CD4-positive, alpha-beta T cell treated with Interleukin-4 for 4 hours (primary cell): ENCODE measurements at places on chromosomes 6 and 20.
A peak's percentile ranks its signal among the peaks of the same experiment; 100 is the strongest.

DNA sequence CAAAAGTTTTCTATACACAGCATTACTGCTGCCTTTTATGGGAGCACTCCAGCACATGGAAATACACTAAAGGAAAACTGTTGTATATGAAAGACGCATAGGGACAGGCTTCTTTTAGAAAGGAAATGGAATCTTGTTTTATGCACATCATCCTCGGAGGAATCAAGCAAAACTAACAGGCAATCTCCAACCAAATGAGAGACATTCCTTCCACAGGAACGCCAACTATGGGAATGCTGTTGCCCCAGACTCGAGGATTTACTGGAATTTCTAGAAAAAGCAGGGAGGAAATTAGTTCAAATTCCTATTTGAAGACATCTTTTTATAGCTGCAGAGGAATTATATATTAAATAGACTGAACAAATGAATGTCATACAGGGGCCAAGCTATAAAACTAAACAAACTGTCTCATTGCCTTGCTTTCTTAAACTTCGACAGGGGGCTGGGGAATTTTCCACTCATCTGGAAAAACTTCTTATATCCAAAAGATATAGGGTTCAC is 52.2 kb downstream of the LYRM4 start:
- DNase-seq, result no peak

DNA sequence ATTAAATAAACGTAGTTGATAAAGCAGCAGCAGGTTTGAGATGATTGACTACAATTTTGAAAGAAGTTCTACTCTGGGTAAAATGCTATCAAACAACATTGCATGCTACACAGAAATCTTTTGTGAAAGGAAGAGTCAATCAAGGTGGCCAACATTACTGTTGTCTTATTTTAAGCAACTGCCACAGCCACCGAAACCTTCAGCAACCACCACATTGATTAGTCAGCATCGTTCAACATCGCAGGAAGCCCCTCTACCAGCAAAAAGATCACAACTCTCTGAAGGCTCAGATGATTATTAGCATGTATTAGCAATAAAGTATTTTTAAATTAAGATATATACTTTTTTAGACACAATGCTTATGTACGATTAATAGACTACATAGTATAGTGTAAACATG is 14.0 kb downstream of the PGBD1 start:
- no peak for DNase-seq

DNA sequence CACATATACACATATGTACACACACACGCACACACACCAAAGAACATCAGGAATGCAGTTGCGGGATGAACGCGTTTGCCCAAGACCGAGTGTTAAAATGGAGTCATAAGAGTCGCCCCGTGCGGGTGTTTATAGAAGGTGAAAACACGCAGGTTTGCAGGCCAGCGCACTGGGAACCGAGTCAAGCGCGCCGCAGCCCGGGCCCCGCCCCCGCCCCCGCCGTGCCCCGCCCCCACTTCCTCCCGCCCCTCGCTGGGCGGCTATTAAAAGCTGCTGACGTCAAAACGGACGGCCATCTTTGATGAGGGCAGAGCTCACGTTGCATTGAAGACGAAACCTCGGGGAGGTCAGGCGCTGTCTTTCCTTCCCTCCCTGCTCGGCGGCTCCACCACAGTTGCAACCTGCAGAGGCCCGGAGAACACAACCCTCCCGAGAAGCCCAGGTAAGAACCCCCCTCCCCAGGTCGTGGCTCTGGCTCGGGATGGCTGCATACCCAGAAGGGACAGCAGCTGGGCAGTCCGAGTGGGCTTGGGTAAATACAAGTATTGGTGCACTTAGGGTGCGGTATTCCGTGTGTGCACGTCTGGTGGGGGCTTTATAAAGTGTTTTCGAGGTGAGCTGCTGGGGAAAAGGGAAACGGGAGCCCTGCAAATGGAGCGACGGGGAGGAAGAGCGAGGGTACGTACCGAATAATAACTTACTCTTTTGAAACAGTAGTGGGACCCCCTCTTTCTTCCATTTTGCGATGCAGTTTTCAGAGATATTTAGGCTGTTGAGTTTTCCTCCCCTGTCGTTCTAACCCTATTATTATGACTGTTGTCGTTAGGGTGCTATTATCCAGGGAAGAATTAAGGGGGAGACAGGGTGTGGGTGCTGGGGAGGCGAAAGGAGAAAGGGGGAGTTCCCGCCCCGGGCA is at the start of gene SNAP25:
Gene SNAP25, plus strand, starts transcription at position 295 of the 916 bp plus-strand sequence. CDS start 56,662 bp downstream, outside the sequence.
- DNase-seq, result peak; percentile 16

DNA sequence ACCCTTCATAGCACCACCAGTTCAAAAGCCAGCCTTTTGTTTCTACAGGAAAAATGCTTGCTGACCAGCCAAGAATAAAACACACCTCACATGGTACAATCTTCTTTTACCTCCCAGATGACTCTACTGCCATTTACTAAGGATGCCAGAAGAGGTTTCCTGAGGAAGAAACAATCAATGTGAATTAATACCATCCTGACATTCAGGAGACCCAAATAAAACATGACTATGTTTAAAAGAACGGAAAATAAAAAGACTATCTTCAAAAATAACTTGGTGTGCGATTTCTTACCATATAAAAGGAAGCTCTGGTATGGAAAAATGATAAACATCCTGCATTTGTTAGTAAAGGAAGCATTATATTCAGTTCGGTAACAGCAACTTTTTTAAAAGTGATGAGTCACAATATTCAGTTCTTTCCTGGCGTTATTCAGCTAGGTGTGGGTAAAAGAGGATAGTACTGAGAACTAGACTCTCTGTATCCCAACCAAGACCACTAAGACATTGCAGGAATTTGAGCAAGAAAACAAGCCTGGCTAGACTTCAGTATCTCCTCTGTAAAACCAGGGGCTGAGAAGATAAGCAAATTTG is 16.3 kb downstream of the COL21A1 start:
- no peak for DNase-seq

- DNase-seq, result no peak
Measured at GRCh38 chr6:69487688-69488087, 309.1 kb downstream of the LMBRD1 start.

GRCh38 chr6:134295953-134296553 is 21.9 kb downstream of the SGK1 start:
- no peak for DNase-seq

DNA sequence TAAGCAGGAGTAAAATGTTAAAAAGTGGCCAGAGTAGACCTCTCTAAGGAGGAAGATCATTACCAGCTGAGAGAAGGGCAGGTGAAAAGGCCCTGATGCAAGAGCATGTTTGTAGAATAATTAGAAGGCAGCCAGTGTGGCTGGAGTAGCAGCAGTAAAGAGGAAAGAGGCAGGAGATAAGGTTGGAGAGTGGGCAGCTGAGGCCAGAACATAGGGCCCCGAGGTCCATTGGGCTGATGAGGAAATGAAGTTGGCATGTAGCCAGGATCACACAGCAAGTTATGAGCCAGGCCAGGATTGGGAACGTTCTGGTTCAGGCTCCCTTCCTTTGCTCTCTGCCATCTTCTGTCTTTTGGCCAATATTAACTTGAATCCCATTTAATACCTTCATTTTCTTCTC is 51.6 kb downstream of the RALY start:
- DNase-seq, result no peak

DNA sequence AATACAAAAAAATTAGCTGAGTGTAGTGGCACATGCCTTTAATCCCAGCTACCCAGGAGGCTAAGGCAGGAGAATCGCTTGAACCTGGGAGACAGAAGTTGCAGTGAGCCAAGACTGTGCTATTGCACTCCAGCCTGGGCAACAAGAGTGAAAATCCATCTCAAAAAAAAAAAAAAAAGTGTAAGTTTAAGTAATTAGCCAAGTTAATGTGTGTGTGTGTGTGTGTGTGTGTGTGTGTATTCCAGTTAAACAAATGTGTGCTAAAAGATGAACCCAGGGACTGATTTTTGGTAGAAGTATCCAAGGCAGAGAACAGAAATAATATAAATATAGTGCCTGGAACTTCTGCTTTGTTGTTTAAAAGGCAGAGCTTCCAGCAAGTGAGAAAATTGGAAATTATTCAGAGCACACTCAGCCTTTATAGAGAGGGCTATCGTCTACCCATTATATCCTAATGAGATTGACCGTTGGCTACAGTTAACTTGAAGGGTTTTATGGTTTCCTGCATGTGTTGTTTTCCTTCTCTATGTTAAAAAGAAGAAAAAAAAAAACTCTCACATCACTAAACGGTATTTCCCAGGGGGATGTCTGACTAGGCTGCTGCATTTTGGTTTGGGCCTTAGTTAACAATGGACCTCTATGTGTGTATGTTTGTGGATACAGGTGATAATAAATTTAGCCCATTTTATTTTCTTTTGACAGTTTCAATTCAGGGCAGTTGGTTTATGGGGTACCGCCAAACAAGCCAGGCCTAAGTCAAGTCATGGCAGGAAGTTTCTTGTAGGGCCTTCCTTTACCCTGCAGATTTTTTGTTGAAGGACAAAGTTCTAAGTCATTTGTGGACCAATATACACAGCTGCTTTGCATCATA is 9.8 kb downstream of the SOX4 start:
- DNase-seq, result no peak
